ENCODE measurements at places on chromosomes 4 and X.

DNA sequence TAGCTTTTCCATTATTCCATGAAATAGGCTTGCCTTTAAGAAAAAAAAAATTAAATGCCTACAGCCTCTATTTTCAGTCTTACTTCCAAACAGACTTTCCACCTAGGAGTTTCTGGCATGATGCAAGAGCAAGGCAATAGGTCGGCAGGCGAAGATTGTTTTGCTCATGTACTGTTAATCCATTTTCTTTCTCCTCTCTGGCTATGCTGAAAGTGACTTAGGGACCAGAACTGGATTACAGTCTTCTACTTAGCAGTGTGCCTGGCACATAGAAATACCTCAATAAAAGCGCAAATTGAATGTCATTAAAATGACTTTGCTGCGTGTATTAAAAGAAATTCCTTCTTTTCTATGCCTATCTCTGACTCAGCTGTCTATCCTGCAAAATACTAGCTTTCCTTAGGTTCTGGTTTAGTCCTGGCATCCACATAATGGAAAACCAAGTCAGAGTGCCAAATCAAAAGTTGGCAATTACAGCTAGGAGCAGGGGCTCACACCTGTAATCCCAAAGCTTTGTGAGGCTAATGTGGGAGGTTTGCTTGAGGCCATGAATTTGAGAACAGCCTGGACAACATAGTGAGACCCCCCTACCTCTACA lies 51.9 kb downstream of the CC2D2A start:
- no peak for DNase-seq

DNA sequence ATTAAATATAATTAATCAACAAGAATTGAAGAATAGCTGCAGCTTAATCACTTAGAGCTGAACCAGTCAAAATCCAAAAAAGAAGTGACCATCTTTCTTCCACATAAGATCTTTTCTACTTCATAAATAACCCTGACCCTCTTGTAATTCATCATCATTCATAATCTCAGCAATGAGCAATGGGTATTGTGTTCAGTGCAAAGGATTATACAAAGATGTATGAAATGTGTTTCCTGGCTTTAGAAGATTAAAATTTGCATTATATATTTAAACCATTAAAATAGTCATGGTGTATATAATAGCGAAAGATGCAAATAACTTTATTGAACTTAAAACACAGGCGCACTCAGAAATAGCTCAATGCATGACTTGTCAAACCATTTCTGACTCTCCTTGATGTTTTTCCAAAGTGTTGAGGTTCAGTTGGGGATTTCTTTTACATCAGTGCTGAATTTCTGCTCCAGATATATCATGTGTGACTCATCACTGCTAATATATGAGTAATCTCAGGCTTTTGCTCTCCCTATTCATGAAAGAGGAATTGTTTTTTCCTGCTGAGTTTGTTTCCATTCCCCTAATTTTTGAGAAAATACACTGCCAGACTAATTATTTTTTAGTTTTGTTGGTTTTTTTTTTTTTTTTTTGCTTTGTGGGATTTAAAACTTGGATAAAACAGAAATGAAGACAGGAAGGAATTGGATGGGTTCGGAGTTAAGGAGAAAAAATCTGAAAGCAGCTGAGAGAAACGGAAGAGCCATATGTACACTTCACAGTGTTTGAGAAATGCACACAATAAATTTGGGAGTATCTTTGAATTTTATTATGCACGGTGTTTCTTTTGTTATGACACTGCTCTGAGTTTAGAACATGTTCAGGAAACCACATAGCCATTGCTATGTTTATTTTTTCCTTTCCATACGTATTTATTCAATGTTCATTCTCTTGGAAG lies 290.1 kb upstream of the PCDH7 start:
- DNase-seq = no peak

- DNase-seq = no peak
Measured at GRCh38 chr4:124409044-124409443, 303.5 kb downstream of the ANKRD50 start.

- DNase-seq = no peak
Measured at GRCh38 chr4:184400375-184400870, 73.9 kb downstream of the IRF2 start.

- DNase-seq = no peak
Measured at GRCh38 chr4:108045687-108046024, 56.0 kb downstream of the HADH start.

GRCh38 chr4:74203467-74203866 lies 45.5 kb downstream of the MTHFD2L start:
- no peak for DNase-seq

GRCh38 chr4:67684839-67685531 lies 16.0 kb downstream of the UBA6 start:
- no peak for DNase-seq

GRCh38 chrX:133412665-133413064 lies 2.6 kb downstream of the GPC4 start:
- DNase-seq = no peak

DNA sequence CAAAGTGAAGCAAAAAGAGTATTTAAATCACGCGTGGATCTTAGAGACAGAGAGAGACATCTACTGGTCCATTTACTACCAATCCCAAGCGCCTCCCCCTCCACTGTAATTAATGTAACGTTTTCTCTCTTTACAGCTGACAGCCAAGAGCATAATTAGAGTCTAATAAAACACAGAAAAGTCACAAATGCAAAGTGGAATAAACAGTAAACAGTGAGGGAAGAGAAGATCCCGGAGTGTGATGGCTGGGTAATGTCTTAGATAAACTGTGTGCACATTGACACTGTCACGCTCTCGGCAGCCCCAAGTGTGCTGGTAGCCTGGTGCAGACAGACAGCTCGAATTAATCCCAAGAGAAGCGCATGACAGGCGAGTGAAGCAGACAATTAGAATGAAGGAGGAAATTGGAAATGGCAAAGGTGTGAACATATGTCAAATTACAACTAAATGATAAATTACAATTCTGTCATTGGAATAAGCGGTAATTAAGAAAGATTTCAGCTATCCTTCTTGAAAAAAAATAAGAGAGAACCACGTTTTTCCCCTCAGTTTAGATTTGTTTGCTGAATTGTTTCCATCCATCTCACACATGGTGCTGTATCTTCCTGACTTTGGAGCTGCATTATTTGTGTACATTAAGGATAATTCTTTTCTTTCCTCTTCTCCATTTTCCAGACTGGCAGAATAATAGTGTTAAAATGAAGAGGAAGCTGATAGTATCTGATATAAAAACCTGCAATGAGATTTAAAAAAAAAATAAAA lies 100.1 kb downstream of the CXXC4 start:
- no peak for DNase-seq

DNA sequence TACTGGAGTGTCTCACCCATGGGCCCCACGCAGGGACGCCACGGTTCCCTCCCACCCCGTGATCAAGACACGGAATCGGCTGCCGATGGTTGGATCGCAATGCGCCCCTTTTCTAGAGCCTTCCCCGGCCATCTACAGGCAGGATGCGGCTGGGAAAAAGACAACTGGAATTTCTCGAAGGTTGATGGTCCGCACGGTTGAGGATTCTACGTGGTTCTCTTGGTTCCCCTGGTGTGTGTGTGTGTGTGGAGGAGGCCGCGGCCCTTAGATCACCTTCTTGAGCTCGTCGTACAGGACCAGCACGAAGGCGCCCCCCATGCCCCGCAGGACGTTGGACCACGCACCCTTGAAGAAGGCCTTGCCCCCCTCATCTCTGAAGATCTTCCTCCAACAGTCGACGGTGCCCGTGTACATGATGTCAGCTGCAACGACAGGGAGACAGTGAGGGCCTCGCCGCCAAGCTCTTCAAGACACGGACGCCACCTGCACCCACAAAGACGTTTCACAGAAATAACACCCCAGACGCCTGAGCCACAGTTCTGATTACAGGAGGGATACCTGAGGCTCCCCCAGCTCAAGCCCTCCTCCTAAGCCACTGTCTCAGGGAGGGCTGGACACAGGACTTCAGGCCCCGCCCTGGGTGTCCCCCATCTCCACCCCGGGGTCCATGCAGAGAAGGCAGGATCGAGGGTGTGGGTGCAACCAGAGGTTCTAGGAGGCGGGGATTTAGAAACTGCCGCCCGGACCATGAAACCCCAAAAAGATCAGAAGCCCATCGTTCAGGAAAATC lies 5.4 kb downstream of the SLC25A6 start:
- DNase-seq = no peak

DNA sequence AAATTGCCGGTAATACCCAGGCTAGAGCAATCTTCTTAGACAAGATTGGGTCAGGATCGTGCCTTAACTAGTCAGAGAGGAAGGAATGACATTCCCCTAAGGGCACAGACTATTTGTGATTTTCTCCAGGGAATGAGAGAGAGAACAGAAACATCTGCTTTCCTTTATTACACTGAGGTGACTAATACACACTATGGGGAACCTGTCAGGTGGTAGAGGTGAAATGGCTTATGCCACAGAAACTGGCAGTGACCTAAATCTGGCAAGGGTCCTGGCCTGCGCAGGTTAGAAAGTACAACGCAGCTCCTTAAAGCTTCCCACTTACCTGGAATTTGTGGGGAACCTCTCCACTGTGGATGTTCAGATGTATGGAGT lies 16.6 kb upstream of the HPGD start:
- DNase-seq = no peak

DNA sequence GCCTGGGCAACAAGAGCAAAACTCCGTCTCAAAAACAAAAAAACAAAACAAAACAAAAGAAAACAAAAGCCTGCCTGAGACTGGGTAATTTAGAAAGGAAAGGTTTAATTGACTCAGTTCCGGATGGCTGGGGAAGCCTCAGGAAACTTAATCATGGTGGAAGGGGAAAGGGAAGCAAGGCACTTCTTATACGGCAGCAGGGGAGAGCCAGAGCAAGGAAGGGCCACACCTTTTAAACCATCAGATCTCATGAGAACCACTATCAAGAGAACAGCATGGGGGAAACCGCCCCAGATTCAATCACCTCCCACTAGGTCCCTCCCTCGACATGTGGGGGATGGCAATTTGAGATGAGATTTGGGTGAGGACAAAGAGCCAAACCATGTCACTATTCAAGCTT lies 122.2 kb downstream of the UBE2K start:
- DNase-seq = no peak

DNA sequence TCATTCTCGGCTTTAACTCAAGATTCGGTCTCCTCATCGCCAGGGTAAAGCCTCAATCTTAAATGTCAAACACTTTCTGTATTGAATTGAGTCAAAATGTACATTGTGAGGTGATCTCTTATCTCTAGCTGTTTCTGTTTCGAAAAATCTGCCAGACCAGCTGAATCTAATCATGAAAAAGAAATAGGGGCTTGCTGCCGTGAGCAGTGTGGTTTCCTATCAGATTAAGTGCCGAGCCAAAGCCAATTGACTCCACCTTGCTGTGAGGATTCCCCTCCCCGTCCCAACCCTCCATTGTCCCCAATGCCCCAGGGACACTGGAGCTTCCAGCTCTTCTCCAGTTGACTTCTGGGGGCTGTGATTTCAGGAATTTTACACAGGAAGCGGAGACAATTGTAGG lies 12.5 kb upstream of the CRLF2 start:
- no peak for DNase-seq

DNA sequence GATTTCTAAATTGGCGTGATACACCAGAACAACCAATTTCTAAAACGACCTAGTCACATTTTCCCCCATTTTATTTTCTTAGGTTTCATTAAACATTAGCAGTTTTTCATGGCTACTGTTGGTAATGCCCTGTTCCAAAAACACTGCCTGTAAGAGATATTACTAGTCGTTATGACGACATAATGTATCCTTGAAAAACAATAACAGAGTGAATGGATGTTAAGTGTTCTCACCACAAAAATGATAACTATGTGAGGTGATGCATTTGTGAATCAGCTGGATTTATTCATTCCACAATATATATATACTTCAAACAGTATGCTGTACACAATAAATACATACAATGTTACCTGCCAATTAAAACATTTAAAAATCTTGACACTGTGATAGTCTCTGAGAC lies 1147.6 kb upstream of the PCDH10 start:
- DNase-seq = no peak
